ENCODE measurements at places on chromosomes 3 and 15. TPM values are rescaled to one million over a fixed set of nuclear protein-coding genes. Genes with fewer than 3 reads are reported as not detected.
A peak's percentile ranks its signal among the peaks of the same experiment; 100 is the strongest.

Gene ARPIN
- 3.8 TPM for polyA plus RNA-seq

Gene ZBTB47
- polyA plus RNA-seq = 4.7 TPM

Gene PLSCR4
- 12.6 TPM for polyA plus RNA-seq

Gene BLM
- 2.9 TPM for polyA plus RNA-seq

Gene PLAAT1
- polyA plus RNA-seq = 1.3 TPM

Gene FETUB
- 5.8 TPM for polyA plus RNA-seq

- no peak for DNase-seq
Measured at GRCh38 chr3:69443457-69443920, 57.6 kb upstream of the FRMD4B start.

GRCh38 chr3:149016669-149017541 lies 25.6 kb downstream of the GYG1 start:
- no peak for DNase-seq

GRCh38 chr3:140206196-140207040 lies 271.4 kb downstream of the CLSTN2 start:
- DNase-seq = peak; percentile 69

DNA sequence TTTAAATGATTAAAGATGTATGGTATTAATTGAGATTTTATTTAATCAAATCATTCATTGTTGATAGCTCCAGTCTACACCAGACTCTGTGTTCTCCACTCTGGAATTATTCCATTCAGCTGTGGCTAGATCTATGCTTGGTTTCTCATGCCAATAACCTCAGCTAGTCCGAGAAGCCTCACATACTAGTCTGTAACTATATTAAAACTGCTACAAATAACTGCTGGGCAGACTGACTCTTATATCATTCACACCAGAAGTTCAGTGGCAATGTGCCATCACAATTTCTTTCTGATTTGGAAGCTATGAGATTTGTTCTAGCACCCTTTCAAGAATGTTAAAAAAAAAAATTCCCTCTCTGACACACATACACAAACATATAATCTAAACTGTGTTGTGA lies 947.3 kb downstream of the ROBO1 start:
- no peak for DNase-seq

GRCh38 chr3:94083261-94083660 lies 20.4 kb downstream of the NSUN3 start:
- DNase-seq = no peak

DNA sequence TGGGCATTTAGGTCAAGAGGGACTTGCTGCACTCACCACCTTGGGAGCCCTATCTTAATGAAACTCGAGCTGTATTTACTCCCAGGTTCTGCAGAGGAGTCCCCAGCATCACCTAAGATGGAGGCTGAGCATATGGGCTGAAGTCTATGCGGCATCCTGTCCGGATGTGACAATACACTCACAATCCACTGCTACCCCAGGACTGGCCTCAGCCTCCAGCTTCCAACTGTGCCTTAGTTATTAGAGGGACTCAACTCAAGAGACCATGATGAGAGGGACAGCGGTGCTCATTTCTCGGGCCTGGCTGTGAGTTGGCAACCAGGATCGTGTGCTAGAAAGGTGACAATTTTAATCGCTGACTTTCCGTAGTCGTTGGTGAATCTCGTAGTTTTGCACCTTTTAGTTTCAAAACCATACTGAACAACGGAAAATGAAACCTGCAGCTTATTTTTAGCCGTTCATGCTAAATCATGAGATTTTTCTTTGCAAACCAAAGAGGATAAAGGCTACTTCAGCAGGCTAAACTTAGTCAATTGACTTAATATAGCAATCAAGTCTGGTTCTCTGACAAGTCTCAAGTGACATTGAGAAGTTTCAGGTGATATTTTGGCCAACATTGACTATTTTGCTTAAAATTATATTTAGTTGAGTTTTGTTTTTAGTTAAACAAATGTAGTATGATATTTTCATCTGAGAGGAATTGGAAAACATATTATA lies 11.1 kb downstream of the ZBTB38 start:
- no peak for DNase-seq

GRCh38 chr3:99012051-99012450 lies 110.6 kb upstream of the DCBLD2 start:
- DNase-seq = no peak

DNA sequence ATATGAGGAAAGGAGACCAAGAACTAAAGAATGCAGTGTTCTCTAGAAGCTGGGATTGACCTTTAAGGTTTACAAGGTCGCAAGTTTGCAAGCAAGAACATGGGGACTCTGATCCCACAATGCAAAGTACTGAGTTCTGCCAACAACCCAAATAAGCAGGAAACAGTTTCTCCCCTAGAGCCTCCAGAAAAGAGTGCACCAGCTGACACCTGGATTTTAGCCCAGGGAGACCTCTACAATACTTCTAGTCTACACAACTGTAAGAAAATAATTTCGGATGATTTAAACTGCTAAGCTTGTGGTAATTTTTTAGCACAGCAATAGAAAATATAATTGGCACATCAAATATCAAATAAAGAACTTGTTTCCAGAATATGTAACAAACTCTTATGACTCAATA lies 46.4 kb downstream of the EHHADH start:
- DNase-seq = no peak

- no peak for DNase-seq
Measured at GRCh38 chr3:126360046-126360713, 3.0 kb upstream of the KLF15 start.

GRCh38 chr3:151262871-151263525 lies 15.3 kb downstream of the P2RY14 start:
- no peak for DNase-seq

DNA sequence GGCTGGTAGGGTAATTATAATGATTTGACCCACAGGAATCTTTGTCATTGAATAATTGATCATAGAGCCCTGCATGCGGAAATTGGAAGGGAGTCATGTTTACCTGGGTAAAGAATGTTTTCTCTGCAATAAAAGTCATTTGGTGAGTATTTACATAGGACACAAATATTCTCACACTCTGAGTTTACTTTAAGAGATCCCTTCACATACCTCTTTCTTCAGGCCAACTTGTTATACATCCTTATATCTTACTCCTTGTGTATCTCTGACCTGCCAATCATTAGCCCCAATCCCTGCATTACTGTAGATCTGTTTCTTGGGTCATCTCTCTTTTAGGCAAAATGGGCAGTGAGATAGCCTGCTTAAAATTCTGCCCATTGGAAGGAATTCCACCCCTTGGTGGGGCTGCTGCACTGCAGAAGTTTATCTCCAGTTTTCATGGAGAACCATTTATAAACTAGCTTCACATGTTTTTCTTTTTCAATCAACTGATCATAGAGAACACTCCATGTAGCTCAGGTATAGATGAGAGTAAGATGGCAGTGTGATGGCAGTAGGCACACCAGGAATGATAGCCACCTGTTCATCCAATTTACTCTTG lies 46.2 kb downstream of the ILDR1 start:
- no peak for DNase-seq

- no peak for DNase-seq
Measured at GRCh38 chr3:87575550-87575949, 299.2 kb upstream of the POU1F1 start.

GRCh38 chr3:36397841-36398240 lies 17.5 kb downstream of the STAC start:
- DNase-seq = no peak

- no peak for DNase-seq
Measured at GRCh38 chr3:76644305-76644675, 395.6 kb upstream of the ROBO2 start.

DNA sequence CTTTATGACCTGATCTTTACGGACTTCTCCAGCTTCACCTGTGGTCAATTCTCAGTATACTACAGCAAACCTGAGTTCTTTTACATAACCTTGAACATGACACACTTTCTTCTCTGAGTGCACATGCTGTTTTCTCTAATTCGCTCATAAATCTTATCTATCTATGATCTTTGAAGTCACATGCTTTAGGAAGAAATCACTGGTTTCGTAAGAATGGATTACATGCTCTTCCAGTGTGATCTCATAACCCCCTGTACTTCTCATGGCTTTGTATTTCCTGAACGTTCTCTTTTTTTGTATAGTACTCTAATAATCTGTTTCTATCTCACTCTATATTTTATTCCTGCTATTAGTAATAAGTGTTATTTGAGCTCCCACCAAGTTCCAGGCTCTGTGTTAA lies 1165.2 kb downstream of the TBL1XR1 start:
- peak; percentile 10 for DNase-seq
